ENCODE measurements at places on chromosomes 13 and 19.

DNA sequence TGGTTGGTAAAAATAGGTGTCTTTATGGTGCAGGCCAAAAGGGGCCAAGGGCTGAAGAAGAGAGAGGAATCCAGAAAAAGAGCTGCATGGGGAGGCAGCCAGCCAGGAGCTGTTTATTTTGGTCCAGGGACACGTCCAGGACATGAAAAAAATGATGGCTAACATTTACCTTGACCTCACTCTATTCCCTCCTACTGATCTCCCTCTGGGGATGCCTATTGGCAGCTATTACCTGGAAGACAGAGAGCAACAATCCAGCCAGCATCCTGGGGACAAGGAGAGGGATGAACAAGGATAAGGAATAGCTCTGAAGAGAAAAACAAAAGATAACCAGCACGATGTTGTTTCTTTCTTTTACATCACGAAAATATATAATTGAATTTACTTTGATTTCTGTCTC lies 1599.6 kb downstream of the SLITRK5 start:
- DNase-seq: no peak

DNA sequence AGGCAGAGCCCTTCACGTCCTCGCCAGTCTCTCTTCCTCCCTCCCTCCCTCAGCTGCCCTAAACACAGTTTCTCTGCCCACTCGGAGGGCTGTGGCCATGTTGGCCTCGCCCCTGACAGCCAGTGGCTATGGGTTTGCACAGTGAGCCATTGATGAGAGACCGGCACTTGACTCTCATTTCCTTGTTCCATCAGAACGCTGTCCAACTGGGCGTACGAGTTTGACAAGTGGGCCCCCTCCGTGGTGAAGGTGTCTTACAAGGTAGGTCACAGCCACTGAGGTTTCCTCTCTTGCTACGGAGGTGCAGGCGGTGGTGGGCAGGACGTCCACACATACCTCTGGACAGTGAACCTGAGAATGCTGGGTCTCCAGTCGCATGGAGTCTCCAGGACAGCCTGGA lies 57.9 kb downstream of the SMARCA4 start:
- no peak for DNase-seq

GRCh38 chr19:7494416-7495098 lies 5.7 kb upstream of the PEX11G start:
- no peak for DNase-seq

- no peak for DNase-seq
These were observed 4.8 kb upstream of the ZNF536 start for GRCh38 chr19:30367421-30367820.

DNA sequence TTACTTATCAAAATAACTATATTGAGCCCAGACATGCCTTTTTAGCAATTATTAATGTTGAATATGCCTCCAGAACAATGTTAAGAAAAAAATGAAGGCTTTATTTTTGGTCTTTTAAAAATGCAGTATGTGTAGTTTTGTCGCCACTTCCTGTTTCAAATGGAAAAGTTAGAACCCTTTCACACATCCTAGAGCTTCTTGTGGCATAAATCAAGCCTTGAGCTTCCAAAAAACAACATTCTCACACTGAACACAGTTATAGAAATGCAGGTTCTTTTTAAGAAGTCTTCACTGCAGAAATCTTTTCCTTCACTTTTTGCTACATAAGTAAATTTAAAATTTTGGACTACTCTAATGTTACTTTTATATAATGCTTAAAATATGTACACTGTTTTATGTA lies 108.7 kb downstream of the ESD start:
- no peak for DNase-seq

- no peak for DNase-seq
These were observed 322.9 kb downstream of the GPC6 start for GRCh38 chr13:93549326-93550005.

GRCh38 chr13:59034198-59034597 lies 1129.5 kb downstream of the DIAPH3 start:
- no peak for DNase-seq

GRCh38 chr13:75195495-75196146 lies 286.3 kb downstream of the TBC1D4 start:
- DNase-seq: no peak

GRCh38 chr19:19508217-19508616 lies 7.1 kb downstream of the TSSK6 start:
- DNase-seq: no peak

DNA sequence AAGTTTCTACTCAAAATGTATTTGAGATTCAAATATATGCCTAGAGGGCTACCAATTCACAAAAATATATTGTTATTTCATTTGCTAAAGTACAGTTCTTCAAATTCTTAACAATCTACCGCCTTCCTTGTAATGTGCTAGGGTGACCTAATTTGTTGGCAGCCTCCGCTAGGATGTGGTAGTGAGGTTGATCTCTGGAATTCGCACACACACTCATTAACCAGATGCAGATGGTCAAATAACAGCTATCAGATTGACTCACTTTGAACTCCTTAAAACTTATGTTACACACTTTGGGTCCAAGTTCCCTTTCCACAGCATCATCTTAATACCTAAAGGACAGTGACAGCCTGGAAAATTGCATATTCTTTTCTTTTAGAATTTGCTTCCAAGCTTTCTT lies 367.3 kb downstream of the DCT start:
- DNase-seq: no peak

DNA sequence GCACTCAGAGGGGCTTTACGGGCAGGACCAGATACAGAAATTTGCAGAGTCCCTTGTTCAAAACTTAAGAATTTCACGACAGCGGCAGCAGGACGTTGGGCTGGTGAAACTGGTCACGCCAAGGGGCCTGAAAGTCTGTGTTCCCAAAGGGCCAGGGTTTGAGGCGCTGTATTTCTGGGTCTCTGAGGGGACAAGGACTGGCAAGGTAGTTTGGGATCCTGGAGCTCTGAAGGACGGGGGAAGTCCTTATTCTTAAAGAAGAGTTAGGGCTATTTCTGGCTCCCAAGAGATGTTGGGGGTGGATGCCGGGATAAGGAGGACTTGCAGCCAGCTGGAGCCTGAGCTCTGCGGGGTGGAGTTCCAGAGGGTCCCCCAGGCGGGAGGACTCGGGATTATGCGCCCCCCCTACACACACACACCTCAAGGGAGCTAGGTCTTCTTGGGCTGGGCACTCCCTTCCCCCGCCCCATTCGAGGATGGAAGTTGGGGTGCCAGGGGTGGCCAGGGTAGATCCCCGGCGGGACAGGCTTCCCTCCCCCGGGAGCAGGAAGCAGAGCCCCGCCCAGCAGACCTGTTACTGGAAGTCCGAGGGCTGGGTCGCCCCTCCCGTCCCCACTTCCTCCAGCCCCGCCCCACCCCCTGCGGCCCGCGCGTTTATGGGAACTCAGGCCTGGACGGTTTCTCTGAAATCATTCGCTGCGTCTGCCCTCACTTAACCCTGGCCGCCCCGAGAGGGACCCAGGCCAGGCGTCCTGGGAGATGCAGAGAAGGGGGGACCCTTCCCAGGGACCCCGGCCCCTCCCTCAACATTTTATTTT lies 5.6 kb downstream of the BCL3 start:
- DNase-seq: peak; percentile 63

GRCh38 chr19:18322318-18322758 lies 538 bp downstream of the LSM4 start:
- DNase-seq: no peak

DNA sequence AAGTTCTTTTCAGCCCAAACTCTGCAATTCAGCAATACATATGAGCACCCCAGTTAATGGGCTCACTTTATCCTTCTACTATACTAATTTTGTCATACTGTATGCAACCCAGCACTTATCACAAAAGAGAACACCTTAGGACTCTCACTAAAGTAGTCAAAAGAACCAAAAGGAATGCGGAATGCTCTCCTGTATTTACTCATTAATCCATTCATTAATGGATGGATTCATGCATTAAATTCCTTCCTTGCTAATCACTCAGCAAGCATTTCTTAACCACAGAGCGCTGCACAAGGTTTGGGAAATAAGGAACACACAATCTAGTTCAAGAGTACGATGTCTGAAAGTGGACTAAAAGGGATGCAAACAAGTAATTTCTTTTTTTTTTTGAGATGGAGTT lies 12.8 kb upstream of the DOCK9 start:
- no peak for DNase-seq

DNA sequence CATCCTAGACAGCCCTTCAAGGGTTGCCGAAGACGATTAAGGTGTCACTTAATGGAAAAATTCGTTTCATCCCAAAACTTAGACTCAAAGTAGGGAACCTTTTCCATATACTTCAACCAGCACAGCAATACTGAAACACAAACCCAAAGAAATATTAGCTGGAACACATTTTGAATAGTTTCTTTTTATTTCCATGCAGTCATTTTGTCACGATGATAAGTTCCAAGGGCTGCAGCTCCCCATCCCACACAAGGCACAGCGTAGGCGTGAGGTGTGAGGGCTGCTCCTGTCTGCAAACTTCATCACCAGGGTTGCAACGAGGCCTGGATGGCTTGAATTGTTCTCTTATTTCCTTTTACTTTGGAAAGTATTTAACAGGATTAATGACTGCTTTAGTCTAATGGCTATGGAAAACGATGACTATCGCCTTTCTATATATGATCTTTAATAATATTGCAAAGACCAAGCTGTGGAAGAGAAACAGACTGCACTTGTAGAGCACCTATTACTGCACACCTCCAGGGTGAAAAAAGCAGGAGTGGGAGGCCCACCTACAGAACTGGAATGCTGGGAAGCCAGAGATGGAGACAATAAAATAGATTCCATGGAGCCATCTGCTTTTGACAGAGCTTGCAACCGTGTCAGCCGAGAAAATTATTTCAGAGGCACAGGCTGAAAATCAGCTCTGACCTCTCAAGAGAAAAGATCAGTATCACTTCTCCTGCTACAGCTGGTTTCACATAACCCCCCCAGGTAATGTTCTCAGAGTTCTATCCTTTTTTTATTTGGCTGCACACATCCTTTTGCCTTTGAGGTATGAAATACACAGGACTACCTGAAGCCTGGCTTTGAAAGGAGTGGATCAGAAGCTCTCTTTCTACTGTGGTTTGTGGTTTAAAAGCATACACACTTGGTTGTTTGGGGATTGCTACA lies 274.5 kb upstream of the NBEA start:
- DNase-seq: no peak

DNA sequence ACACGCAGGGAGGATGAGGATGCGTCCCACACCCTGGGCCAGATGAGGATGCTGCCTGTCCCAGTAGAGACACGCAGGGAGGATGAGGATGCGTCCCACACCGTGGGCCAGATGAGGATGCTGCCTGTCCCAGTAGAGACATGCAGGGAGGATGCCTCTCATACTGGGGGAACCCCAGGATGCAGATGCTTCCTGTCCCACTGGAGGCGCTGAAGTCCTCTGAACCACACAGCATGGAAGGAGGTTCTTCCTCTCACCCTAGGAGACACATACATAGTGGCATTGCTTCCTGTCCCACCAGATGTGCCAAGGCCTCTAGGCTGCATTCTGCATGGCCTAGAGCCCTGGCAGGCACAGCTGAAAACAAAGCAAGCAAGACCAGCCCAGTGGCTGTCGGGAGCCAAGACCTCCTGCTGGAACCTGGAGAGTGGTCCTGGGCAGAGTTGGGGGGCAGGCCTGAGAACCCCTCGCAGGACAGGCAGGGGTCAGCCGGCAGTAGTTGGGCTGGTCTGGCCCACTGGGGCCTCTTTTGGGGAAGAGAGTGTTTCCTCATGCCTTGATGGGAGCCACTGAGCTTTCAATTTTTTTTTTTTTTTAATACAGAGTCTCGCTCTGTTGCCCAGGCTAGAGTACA lies 4.3 kb downstream of the HPN start:
- DNase-seq: peak; percentile 83

DNA sequence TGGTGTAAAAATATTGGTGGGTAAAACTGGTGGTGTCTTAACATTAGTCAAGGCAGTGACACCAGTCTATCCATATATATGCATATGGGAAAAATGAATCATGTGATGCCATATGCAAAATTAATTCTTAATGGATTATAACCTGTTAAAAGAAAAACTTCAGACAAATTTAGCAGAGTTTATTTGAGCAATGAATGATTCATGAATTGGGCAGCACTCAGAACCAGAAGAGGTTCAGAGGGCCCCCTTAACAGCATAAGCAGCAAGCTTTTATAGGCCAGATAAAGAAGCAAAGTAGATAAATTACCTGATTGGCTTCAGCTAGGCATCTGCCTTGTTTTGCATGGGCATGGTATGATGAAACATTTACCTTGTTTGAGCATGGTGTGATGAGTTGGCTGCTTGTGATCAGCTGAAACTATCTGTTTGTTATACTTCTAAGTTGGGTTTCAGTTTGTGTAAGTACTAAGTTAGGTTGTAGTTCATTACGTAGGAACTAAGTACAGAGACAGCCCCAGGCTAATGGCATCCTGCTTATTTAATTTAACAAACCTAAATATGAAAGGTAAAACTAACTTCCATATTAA lies 66.6 kb downstream of the DNAJC15 start:
- DNase-seq: no peak

DNA sequence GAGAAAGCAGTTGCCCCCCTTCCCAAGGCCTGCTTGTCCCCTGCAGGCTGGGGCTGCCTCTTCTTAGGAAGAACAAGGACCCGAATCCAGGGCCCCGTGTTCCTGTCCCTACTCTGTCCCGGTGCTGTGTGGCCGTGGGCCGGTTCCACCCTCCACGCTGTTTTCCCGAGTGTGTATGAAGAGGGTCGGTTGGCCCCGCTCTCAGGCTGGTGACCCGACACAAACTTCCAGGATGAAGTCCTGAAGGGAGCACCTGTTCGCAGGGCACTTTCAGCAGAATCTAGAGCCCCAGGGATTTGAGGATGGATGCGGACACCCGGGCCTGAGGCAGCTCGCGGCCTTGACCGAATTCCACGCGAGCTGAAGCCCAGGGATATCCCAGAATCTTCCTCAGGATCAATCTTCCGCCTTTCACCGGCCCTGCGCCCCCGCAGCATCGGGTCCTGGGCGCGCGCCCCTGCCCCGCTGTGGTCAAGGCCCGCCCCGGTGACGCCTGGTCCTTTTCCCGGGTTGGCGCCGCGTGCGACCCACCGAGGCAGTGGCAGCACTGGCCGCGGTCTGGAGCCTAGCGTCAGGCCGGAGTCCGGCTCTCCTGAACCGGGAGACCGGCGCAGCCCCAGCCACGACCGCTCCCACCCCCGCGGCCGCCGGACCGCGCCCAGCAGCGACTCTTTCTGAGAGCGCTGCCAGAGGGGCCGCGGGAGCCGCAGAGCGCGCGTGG lies 528 bp upstream of the CHST8 start:
- DNase-seq: no peak

Data from GM12891 (cell line).